ENCODE measurements at places on chromosomes 3 and 15.

GRCh38 chr15:49844390-49844789 is 223.5 kb downstream of the DTWD1 start:
- DNase-seq: no peak

GRCh38 chr15:83654379-83655236 is 685 bp downstream of the ADAMTSL3 start:
- no peak for DNase-seq

GRCh38 chr3:114052216-114052615 is 4.1 kb downstream of the CCDC191 start:
- no peak for DNase-seq

DNA sequence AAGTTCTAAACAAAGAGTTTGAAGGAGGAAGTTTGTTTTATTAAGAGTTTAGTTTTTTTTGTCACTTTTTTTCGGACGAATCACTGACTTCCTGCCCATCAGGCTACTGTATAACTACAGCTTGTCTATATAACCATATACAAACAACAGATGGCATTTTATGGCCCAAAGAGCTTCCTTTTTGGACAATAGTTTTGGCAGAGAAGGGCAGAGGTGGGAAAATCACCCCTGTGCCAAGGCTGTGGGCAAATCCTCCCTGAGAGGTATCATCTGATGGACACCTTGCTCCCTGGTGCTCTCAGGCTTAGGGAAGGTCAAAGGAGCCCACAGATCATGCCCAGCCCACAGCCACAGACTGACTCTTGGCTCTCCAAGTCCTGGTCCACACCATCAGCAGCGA is 113.4 kb downstream of the OXNAD1 start:
- no peak for DNase-seq

DNA sequence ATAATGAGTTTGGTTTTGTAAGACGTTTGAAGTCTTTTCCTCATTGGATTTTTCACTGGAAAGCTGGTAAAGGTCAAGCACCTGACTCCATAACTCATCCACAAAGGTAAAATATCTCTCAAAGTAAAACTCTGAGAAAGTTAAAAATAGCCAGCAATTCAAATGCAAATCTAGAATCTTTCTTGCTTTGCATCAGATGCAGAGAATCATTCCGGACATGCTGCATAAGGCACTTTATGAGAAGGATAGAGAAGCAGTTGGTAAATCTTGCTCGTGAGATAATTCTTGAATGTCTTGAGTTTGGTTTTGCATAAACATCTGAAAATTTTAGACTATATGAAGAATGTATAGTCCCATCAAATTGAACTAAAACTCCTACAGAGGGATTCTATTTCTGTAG is 9.1 kb downstream of the KCNMB2 start:
- no peak for DNase-seq

- DNase-seq: no peak
Observed at GRCh38 chr3:138049157-138049919, 39.4 kb downstream of the CLDN18 start.

DNA sequence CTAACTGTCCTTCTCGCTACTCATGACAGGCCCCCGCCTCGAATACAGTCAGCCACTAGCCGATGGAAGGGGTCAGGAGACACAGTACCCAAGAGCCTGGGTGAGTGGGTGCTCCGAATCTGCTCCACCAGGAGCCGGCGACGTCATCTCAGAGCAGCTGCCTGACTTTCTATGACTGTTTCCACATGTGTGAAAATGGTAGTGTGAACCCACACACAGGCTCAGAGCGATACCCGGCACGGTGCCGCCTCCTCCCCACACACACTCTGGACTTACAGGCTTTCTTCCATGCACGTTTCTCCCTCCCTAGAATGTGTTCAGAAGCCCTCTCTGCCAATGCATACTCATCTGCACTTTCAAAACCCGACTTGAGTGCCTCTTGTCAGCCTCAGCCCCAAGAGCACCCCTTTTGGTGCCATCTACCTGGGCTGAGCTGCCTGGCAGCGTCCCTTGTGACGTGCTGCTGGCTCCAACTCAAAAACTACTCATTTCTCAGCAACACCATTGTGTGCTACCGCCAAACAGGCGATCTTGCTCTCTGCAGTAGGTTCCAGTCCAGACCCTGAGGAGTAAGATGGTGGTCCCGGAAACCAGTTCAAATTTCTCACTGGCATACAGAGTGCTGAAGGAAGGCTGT is 29.7 kb downstream of the VGLL4 start:
- DNase-seq: no peak

DNA sequence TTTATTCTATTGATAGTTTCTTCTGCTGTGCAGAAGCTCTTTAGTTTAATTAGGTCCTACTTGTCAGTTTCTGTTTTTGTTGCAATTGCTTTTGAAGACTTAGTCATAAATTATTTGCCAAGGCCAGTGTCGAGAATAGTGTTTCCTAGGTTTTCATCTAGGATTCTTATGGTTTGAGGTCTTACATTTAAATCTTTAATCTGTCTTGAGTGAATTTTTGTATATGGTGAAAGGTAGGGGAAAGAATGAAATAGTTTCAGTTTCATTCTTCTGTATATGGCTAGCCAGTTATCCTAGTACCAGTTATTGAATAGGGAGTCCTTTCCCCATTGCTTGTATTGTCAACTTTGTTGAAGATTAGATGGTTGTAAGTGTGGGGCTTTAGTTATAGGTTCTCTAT is 10.6 kb upstream of the GCSAM start:
- no peak for DNase-seq
